8988T (cell line): ENCODE measurements at places on chromosomes 11 and 22.

GRCh38 chr22:24156141-24156912, 25.0 kb upstream of the SUSD2 start:
- no peak for DNase-seq

DNA sequence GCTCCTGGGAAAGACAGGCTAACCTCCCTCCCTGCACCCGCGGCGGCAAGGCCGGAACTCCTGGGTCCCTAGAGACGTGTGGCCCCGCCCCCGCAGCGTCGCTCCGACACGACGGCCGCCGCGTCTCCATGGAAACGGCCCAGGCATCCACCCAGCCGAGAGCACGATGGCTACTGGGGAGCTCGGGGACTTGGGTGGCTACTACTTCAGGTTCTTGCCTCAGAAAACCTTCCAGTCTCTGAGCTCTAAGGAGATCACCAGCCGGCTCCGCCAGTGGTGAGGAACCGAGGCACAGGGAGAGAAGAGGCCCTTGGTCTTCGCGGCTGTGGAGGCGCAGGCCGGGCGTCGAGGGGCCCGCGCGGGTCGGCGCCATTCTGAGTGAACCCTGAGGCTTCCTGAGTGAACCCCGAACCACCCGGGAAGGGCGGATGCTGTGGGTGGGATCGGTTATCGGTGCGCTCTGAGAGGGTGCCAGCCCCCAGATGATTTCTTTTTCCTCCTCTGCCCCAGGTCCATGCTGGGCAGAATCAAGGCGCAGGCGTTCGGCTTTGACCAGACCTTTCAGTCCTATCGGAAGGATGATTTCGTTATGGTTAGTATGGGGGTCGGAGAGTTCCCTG, at the start of gene CFAP300:
CFAP300 (plus strand) TSS at position 133 of the 620 bp plus-strand sequence; CDS start at position 167, 34 bp downstream.
- DNase-seq: peak; percentile 83

DNA sequence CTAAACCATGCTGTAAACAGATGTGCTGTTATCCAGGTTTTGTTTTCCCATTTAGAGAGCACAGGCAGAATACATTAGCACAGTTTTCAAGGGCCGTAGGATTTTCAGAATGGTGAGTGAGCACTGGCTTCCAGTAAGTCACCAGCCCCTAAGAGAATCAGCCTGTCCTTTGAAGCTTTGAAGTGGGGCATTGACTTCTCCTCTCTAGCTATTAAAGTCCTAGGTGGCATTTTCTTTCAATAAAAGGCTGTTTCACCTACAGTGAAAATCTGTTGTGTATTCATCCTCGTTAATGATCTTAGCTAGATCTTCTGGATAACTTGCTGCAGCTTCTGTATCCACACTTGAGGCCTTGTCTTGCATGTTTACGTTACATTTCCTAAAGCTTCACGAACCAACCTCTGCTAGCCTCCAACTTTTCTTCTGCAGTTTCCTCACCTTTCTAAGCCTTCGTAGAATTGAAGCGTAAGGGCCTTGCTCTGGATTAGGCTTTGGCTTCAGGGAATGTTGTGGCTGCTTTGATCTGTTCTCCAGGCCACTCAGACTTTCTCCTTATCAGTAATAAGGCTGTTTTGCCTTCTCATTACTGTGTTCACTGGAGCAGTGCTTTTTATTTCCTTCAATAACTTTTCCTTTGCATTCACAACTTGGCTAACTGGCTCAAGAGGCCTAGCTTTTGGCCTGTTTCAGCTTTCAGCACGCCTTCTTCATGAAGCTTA, 15.5 kb downstream of the CECR2 start:
- DNase-seq: no peak

- no peak for DNase-seq
Observed at GRCh38 chr11:109039611-109040010, 374.7 kb downstream of the DDX10 start.

GRCh38 chr11:8832571-8833260, 78.3 kb upstream of the AKIP1 start:
- peak; percentile 61 for DNase-seq

DNA sequence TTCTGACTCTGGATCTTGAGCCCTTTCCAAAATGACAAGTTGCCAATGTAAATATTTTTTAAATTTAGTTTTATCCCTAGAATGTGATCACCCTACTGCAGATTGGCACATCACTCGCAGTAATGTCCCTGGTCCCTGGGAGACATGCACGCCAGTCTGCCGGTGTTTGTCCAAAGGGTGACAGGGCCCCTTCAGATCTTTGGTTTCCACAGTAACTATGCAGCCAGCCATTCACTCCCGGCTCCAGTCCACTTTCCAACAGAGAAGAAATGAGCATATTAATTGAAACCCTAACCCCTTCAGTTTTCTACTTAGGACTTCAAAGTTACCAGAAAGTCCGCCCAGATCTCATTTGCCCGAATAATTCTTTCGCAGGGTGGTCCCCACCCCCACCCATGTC, 25.8 kb upstream of the RASSF10 start:
- no peak for DNase-seq

DNA sequence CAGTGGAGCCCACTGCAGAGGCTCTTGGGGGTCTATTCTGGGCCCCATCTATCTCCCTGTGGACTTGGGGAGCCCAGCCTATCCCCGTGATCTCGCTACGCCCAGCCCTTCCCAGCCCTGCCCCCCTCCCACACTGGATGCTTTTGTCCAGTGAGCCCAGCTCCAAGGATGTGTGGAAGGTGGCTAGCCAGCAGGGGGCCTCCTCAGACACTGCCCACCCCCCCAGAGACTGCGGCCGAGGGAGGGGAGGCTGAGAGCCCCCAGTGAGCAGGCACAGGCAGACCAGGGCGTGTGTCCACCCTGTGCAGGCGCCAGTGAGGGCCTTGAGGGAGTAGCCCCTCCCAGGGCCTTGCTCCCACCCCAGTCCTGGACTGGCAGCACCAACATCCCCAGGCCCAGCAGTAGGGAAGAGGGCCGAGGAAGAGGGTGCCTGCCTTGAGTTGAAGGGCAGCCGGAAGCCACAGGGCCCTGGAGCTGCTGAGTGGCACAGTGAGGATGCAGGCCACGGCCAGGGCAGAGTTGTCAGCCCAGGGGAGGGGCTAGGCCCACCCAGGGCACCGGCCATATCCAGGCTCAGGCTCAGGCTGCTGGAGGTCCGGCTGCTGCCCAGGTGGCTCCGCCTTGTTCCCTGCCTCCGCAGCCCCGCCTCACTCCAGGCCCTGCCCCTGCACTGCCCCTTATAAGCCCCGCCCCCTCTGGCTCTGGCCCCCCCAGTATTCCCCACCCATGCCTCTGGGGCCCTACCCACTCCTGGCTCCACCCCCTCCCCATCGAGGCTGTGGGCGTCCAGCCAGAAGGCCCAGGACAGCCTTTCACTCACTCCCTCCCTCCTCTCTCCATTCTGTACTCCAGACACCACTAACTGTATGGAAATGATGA, 28.0 kb downstream of the MOB2 start:
- DNase-seq: peak; percentile 94

- DNase-seq: no peak
Observed at GRCh38 chr22:35368386-35368785, 12.5 kb upstream of the HMOX1 start.

DNA sequence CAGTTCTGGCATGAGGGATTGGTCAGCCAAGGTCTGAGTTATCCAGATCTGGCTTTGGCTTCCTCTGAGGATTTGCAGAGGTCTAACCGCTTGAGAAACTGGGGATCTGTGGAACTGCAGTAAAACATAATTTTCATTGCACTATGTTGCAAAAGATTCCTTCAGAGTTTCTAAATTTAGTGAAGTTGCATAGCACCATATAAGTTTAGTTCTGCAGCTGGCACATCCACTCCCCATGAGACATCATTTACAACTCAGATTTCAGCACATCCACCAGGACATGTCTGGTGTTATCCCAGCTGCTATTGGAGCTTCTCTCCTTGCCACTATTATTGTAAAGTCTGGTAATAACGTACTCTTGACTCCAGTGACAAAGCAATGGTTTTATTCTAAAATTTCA, 181.5 kb downstream of the CWF19L2 start:
- no peak for DNase-seq

GRCh38 chr22:46931414-46931813, 169.0 kb downstream of the TBC1D22A start:
- DNase-seq: no peak

GRCh38 chr11:67282155-67282875, 6.8 kb upstream of the ANKRD13D start:
- no peak for DNase-seq

- no peak for DNase-seq
Observed at GRCh38 chr11:64086258-64087123, 50.8 kb downstream of the FLRT1 start.

- no peak for DNase-seq
Observed at GRCh38 chr11:13721760-13722159, 53.3 kb downstream of the FAR1 start.
